ENCODE measurements at places on chromosomes 2 and 18. TPM values are rescaled to one million over a fixed set of nuclear protein-coding genes. Genes with fewer than 3 reads are reported as not detected.

Gene KIF1A
- polyA plus RNA-seq: 0.37 TPM

Gene SULT1C3
- polyA plus RNA-seq: not detected

Gene BCS1L
- 52.8 TPM for polyA plus RNA-seq

Gene RESP18
- not detected for polyA plus RNA-seq

Gene SIX3
- not detected for polyA plus RNA-seq

DNA sequence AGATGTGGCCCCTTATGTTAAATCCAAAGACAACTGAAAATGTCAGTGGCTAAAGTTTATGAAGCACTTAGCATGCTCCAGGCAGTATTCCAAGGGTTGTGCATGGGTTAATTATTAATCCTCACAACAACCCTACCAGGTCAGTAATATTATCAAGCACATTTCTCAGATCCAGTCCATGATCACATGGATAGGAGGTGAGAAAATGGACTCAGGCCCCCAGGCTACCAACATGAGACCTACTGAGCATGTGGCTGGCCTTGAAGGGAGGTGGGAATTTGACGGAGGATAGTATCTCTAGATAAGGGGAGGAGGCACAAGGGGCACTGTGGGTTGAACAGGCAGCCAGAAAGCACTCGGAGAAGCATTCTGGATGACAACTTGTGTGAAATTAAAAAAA is 412.0 kb downstream of the MEIS1 start:
- no peak for DNase-seq

- DNase-seq: no peak
Measured at GRCh38 chr2:126792186-126792585, 106.5 kb upstream of the TEX51 start.

GRCh38 chr2:105873721-105874120 is 129.0 kb downstream of the NCK2 start:
- DNase-seq: no peak

DNA sequence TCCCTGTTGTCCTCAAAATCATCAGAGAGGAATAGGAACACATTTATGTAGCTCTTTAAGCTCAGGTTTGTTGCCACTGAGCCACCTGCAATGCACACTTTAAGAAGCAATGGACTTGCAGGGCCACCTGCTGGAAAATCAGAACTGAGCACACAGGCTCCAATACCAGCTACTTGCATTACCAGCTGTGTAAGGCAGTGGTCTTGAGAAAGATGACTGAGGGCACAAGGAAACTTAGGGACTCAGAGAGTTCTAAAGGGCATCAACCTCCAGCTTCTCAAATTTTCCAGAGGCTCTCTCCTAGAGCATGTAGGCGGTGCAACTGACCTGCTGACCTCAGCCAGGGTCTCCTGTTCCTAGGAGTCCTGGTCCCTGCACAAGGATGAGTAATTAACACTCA is 2.5 kb upstream of the CNDP2 start:
- DNase-seq: peak; percentile 41

DNA sequence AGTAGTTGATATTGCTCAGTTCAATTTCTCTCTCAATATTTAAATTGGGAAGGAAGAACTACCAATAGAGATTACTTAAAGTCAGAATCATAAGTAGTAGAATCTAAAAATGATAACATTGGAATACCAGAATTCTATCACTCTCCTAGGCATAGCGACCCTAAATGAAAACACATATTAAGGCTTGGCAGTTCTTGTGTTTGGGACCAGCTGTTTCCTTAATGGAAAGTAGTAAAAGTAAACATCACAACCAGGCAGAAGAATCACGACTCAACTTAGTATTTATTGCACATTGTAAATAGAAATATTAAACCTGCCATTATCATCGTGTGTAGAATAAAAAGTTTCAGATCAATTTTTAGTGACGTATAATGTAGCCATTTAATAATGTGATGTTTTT is 117.5 kb downstream of the SPHKAP start:
- DNase-seq: no peak

GRCh38 chr2:203328760-203329540 is 756 bp downstream of the ABI2 start:
- peak; percentile 57 for DNase-seq

GRCh38 chr2:54599914-54600313 is 123.5 kb upstream of the EML6 start:
- peak; percentile 74 for DNase-seq

GRCh38 chr18:46693996-46694395 is 37.0 kb upstream of the LOXHD1 start:
- no peak for DNase-seq

DNA sequence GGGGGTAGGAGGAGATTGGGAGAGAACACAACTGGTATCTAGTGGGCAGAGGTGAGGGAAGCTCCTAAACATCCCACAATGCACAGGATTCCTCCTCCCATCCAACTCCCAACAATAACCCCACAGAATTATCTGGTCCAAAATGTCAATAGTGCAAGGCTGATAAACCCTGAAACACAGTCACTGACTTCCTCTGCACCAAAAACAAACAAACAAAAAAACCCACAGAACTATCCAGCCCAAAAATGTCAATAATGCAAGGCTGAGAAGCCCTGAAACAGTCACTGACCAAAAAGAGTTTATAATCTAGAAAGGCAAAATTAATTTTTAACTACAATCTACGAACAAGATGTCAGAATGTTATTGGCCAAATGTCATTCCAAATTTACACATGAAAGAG is 9.8 kb downstream of the TMX3 start:
- DNase-seq: no peak

GRCh38 chr2:143740431-143740830 is 611.2 kb downstream of the ARHGAP15 start:
- no peak for DNase-seq

- peak; percentile 60 for DNase-seq
Measured at GRCh38 chr2:10768063-10768507, 44.5 kb downstream of the PDIA6 start.

DNA sequence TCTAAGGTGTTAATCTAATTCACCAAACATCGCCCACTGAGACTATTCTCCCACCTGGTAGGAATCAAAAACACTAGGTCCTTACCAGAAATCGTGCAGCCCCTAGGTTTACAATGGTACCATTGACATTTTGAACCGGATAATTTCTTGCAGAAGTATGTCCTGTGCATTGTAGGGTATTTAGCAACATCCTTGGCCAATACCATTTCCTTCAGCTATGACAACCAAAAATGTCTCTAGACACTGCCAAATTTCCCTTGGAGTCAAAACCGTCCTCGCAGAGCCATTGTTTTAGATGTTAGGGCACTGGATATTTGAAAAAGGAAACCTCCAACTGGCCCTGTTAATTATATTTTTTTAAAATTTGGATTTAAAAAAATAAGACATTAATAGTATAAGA is 3.8 kb downstream of the VPS54 start:
- no peak for DNase-seq
